ENCODE measurements at places on chromosomes 1 and 21.

DNA sequence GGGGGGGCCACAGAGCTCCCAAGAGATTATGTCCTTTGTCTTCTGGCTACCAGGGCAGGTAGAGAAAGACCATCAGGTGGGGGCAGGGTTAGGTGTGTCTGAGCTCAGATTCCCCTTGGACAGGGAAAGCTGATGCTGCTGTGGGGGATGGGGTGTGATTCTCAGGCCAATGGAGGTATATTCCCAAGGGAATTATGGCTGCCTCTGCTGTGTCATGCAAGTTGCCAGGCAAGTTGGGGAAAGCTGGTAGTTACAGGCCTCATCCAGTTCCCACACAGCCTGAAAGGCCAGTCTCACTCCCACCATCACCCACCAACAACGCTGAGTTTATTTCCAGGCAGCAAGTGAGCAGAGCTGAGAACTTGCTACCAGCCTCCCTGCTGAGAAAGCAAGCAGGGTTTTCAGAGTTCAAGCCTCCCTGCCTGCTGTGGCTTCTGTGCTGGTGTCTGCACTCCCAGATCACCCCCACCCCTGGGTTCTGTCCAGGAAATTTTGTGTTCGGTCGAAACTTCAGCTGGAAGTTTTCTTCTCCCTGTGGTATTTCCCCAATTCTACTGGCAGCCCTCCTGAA, 21.3 kb downstream of the IFI16 start:
- no peak for DNase-seq

DNA sequence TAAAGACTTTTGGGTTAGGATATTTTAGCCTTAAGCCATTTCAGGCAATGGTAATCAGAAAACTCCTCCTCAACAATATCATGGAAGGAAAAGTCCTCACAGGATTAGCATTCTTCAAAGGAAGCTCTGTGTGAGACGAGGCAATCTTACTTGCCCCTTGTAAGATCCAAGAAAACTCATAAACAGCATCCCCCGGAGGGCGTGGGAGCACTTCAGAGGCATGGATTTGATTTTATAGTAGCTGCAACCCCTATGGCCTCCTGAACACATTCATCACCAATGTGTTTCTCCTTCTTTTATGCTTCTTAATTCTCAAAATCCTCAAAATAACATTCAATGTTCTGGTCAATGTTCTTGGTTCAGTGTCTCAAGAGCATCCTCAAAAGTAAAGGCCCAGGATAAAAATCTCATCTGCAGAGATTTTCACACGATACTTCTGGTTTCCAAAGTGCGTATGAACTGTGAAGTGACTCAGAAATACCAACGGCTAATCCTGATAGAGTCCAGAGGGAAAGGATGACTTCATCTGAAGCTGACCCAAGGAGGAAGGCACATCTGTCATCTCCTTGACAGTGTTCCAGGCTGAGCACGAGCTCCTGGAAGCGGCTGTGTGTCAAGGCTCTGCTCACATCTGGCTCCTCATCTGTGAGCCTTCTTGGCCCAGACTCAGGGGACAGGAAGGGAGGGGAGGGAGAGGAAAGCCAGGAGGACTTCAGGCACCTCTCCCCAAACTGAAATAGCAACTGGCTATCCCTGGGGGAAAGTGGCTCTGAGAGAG, 49.3 kb upstream of the PSEN2 start:
- no peak for DNase-seq

- DNase-seq, result no peak
Observed at GRCh38 chr21:45075596-45076244, 1.3 kb downstream of the ADARB1 start.

GRCh38 chr1:199747984-199748383, 279.5 kb upstream of the NR5A2 start:
- DNase-seq, result no peak

DNA sequence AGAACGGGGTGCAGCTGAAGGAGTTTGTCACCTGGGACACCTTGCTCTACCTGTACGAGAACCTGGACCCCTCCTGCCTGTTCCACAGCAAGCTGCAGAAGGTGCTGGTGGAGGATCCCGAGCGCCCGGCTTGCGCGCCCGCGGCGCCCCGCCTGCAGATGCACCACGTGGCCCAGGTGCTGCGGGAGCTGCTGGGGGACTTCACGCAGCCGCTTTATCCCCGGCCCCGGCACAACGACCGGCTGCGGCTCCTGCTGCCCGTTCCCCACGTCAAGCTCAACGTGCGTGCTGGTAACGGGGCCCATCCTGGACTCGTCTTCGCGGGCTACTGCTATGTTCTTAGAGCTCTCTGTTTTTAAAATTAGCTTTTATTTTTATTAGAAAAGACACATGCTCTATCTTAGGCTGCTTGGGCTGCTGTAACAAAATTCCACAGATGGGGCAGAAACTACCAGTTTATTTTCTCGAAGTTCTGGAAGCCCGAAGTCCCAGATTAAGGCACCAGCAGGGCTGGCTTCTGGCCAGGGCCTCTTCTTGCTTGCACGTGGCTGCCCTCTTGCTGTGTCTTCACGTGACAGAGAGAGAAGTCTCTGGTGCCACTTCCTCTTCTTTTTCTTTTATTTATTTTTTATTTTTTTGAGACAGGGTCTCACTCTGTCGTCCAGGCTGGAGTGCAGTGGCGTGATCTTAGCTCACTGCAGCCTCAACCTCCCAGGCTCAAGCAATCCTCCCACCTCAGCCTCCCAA, 38.1 kb downstream of the TRPM2 start:
- peak; percentile 32 for DNase-seq

DNA sequence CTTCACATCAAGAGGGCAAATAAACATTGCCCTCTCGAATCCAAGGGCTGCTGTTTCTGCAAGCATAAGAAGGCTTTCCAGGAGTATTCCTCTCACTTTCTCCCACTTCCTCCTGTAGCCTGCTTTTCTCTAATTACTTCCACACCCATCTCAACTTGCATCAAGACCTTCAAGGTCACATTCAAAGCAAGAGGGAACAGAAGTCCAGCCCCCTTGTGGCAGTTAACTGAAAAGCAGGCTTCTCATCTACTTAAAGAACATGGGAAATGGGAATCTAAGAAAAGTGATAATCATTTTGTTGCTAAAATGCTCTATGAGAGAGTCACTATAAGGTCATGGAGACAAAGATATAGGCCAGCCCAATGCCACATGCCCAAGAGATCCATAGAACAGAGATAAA, 874.4 kb downstream of the KCNT2 start:
- DNase-seq, result no peak

- DNase-seq, result no peak
Observed at GRCh38 chr1:78236716-78237115, 190.9 kb downstream of the GIPC2 start.

DNA sequence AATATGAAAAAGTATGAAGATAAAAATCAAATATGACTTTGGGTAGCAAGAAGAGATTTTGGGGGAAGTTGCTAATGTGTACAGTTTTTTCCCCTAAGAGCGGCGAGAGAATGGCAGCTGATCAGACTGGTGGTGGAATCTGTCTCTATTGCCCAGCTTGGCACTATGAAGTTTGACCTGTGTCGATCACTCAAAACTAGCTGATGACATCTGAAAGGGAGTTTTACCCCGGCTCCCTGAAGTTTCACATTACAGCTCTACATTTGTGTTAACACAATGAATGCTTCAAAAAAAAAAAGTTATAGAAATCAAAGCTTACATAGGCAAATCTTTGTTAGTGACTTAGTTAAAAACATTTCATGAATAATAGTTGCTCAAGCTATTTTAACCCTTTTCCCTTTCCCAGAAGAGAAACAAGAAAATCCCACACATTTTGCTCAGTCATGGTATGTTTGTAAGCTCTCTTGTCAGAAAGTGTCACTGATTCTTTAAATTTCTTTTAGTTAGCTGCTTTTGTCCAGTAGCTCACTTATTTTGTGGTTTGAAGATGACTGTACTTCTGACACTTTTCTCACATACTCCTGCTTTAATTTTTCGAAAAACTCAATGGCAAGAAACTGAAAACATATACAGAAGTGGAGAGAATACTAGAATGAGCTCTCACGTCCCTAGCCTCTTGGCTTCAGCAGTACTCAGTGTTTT, 41.3 kb downstream of the DYRK1A start:
- no peak for DNase-seq

- DNase-seq, result no peak
Observed at GRCh38 chr1:225945564-225945963, 4.5 kb upstream of the LEFTY2 start.

GRCh38 chr1:7478809-7479499, 292.1 kb upstream of the VAMP3 start:
- no peak for DNase-seq

DNA sequence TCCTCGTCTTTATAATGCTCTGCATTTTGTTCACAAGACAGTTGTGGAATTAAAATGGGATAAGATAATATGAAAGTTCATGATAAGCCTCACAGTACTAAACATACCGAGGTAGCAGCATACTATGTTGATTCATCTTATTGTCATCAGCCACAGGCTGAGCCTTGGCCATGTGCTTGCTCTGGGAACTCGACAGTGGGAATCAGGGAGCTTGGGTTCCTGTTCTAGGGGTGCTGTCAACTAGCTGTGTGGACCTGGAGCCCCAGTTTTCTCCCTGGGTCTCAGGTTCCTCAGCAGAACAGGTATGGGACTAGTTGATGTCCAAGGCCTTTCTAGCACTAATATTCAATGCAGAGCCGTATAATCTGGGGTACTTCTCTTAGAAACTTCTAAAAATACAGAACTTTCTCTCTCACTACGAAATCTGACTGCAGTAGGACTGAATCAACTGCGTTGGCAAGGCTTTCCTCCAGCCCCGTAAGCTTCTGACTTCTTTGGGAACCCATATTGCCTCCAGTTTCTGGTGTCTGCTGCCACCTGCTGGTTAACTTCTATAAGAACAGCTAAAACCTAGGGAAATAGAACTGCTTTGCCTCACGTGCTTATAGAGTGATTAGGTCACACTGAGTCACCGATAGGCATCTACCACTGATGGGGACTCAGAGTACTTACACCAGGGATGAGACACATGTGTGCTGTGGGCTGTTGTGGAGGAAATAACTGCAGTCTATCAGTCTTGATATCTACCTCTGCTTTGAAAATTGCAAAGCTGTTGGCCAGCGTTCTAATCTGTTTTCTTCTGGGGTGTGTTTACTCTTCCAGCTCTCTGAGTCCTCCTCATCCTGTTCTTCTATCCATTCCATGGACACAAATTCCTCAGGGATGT, 110.9 kb downstream of the RGL1 start:
- peak; percentile 75 for DNase-seq

GRCh38 chr1:40806240-40806639, 22.7 kb downstream of the KCNQ4 start:
- DNase-seq, result no peak

- no peak for DNase-seq
Observed at GRCh38 chr21:40902993-40903392, 56.0 kb upstream of the DSCAM start.

GRCh38 chr1:226529891-226530290, 18.7 kb upstream of the STUM start:
- DNase-seq, result no peak
